ENCODE measurements at places on chromosomes 6 and 20.

- no peak for DNase-seq
Observed at GRCh38 chr20:33647603-33648395, 14.3 kb upstream of the C20orf144 start.

DNA sequence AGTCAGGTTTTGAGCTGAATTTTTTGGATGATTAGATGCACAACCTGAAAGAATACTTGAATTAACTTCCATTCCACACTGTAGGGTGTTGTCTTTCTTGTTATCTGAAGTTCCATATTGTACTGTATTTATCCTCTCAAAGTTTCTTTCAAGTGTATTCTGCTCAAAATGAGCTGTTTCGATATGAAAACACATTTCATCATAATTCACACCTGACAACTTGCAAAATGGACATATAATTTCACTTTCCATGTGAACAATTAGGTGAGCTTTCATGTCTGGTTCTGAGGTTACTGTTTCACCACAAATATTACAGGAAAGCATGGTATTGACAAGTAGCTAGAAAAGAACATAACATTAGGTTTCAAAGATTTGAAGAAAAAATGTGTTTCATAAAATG, 1.7 kb downstream of the ZUP1 start:
- no peak for DNase-seq

GRCh38 chr6:39476151-39476550, 153.6 kb upstream of the KCNK16 start:
- DNase-seq: no peak

- DNase-seq: no peak
Observed at GRCh38 chr20:63819224-63819921, 11.7 kb downstream of the ZBTB46 start.

DNA sequence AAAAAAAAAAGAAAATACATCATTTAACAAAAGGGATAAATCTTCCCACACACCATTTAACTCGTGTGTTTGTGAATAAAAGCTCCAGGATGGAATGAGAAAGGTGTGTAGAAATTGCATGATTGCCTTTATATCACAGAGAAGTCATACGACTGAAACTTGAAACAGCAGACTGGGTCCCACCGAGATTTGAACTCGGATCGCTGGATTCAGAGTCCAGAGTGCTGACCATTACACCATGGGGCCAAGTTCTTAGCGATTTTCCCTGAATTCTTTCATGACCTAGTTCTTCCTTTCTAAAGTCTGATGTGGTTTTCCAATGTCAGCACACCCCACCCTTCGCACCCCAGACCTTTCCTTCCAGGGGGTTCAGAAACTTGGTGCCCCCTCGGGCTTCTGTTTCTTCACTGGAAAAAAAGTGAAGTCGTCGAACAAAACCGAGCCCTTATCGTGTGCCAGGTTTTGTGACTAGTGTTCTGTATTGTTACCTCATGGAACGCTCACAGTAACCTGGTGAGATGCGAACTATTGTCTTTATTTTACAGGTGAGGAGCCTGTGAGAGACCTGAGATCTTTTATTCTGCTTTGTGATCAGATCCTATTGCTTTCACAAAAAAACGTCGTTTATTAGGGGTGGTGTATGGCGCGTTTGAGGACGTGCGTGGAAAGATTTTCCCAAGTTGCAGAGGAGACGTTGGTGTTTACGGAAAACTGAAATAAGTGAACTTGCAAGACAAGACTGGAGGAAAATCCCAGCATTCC, 120.8 kb downstream of the OR2B2 start:
- DNase-seq: peak; percentile 79

- DNase-seq: no peak
Observed at GRCh38 chr20:4929686-4930397, 71.5 kb downstream of the SLC23A2 start.
